CD8-positive, alpha-beta memory T cell (primary cell): ENCODE measurements at places on chromosomes 13 and 19. TPM values are rescaled to one million over a fixed set of nuclear protein-coding genes. Genes with fewer than 3 reads are reported as not detected.

The PGLYRP2 gene
- polyA plus RNA-seq = 0.49 TPM

The IZUMO4 gene
- polyA plus RNA-seq = 0.58 TPM

GRCh38 chr13:100140441-100140840, 51.5 kb downstream of the PCCA start:
- DNase-seq = no peak

DNA sequence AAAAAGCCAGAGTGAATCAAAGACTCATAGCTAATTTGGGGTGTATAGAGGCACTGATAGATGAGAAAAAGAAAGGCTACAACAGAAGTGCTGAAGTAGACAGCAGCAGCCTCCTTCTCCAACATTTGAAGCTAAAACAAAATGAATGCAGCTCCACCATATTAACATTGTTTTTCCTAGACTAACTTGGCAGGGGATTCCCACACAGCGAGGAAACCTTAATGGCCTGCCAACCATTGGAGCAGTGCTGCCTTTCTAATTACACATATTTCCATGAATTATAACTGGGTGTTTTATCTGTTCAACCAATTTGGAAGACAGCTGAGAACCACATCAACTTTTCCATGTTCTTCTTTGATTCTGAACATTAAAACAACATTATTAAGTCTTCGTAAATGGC, 478.6 kb downstream of the LIG4 start:
- DNase-seq = no peak

DNA sequence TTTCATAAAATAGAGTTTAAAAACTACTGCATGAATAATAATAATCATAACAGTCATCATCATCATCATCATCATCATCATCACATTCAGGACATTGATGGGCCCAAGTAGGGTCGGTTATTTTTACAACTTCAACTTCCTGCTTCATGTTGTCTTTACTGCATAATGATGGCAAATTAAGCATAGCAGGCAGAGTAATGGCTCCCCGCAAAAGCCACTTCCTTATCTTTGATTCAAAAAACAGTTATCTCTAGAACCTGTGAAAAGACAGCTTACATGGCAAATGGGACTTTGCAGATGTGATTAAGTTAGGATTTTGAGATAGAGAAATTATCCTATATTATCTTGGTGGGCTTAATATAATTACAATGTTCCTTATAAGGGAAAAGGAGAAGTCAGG, 792.9 kb downstream of the LIG4 start:
- no peak for DNase-seq

The IL11 gene
- not detected for polyA plus RNA-seq

- no peak for DNase-seq
Observed at GRCh38 chr19:31678421-31678820, 329.2 kb upstream of the TSHZ3 start.

DNA sequence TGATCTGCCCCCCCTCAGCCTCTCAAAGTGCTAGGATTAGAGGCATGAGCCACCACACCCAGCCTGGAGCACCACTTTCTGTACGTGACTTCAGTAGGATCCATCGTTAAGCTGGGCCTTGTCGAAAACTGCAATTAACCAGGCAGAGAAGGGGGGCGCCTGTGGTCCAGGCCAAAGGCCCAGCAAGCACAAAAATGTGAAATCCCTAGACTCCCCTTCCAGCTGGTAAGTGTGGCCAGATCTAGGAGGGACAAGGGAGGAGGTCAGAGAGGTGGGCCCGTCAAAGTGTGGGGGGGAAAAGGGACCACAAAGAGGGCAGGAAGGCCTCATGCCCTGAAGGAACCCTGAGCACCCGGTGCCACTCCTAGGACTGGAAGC, 13.8 kb downstream of the DDX39A start:
- DNase-seq = no peak

The CBY2 gene
- polyA plus RNA-seq = not detected

DNA sequence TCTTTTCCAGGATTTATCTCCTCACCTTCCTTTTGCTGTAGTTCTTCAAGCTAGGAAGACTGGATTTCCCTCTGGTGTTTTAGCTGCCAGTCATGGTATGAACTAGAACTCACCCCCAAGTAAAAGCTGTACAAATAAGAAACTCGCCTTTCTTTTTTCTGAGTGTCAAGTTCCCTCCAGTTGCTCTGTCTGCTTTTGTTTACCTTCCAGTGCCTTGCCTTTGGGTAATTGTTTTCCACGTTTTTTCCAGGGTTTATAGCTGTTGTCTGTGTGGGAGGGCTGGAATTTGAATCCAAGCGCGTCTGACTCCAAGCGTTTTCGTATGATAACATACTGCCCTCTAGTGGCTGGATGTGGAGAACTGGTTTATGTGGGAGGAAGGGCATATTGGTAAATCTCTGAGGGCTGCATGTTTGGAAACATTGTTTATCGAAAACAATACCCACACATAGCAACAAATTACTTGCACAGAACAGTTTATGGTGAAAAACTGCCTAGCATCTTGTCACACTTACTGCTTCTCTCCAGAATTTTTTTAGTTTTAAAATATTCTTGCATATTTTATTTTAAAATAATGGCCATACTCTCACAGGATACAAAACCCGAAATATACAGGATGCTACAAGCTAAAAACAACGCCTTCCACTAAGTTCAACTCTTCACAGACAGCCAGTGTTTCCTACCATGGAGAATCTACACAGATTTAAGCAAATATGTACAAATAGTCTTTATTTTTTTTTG, 19.2 kb downstream of the RCN3 start:
- DNase-seq = peak; percentile 76

GRCh38 chr13:99431927-99432608, 69.2 kb upstream of the TM9SF2 start:
- peak; percentile 63 for DNase-seq

The IZUMO2 gene
- not detected for polyA plus RNA-seq

GRCh38 chr19:406135-406781, 2.7 kb downstream of the C2CD4C start:
- peak; percentile 29 for DNase-seq

DNA sequence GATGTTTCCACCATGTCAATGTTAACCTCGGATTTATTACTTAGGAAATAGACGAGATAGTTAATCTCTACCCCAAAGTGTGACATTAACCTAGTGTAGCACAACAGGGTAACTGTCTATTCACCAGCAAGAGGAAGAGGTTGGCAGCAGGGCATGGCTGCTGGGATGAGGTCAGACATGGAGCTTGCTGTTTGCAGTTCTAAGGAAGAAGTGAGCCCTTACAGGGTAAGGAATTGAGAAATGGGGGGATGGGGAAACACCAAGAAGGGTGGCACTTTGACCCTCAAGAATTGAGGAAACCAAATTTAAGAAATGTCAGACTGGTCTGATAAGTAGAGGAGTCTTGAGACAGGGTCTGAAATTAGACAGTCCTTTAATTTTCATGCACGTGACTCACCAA, 62.4 kb downstream of the MBD3L2B start:
- DNase-seq = no peak

DNA sequence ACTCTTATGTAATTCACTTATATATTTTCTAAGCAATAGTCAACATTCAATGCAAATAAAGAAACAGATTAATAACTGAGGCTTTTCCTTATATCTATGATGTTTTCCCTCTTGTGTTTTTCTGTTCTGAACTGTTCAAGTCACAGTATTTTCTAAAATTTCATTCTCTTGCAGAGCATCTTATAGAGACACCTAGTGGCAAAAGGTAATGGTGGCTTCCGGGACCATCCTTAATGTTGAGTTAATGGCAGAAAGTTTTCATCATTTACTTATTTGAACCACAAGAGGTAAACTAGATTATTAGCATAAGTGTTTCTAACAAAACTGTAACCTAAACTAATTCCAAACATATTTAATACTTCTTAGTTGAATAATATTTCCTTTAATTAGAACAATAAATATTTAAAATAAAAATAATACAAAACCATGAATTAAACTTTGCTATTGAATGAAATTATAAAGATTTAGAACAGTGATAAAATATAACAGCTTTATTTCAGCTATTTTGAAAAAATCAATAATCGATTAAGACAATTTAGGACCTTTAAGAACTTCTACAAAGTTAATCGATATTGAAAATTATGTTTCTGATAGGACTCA, 1.7 kb upstream of the SLITRK5 start:
- no peak for DNase-seq

The ZNF541 gene
- 0.18 TPM for polyA plus RNA-seq

The FXYD7 gene
- polyA plus RNA-seq = 12.9 TPM

The PLIN5 gene
- polyA plus RNA-seq = 0.29 TPM

GRCh38 chr19:13492128-13492527, 14.2 kb downstream of the CACNA1A start:
- no peak for DNase-seq

- no peak for DNase-seq
Observed at GRCh38 chr19:47315125-47315821, 5.6 kb downstream of the C5AR1 start.

DNA sequence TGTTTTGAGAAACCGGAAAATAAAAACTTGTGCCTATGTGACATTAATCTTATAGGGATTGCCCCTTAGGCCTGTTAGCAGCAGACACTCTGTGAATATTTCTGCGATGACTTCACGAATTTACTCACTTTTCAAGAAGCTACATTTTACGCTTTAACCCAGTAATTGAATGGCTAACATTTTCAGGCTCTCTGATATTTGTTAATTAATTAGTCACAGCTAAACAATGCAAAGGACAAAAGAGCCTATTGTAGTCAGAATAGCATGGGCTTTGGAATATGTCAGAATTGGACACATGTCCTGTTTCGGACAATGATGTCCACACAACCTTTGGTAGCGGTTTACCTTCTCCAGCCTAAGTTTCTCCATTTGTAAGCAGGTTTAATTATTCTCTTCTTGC, 506.6 kb downstream of the EFNB2 start:
- no peak for DNase-seq

DNA sequence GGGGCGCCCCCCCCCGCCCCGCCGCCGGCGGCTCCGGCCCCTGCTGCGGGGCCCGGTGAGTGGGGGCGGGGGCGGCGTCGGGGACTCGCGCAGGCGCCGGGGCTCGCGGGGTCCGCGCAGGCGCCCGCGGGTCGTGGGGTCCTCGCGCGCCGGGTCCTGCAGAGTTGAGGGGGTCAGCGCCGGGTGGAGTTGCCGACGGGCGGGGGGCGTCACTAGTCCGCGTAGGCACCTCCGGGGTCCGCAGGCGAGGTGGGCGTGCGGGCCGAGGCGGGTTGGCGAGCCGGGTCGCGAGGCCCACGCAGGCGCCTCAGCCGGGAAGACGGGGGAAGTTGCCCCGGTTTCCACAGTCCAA, 365 bp downstream of the PPP6R1 start:
- peak; percentile 71 for DNase-seq

The SIGLEC10 gene
- polyA plus RNA-seq = 1.1 TPM

- DNase-seq = no peak
Observed at GRCh38 chr19:1538978-1539377, 15.1 kb downstream of the PLK5 start.

The FCGBP gene
- 2.7 TPM for polyA plus RNA-seq

- no peak for DNase-seq
Observed at GRCh38 chr19:55096061-55096701, 20.5 kb downstream of the EPS8L1 start.

- no peak for DNase-seq
Observed at GRCh38 chr19:50722201-50723013, 757 bp upstream of the CLEC11A start.

- DNase-seq = no peak
Observed at GRCh38 chr13:74977498-74977897, 504.5 kb downstream of the TBC1D4 start.

The CEACAM16 gene
- polyA plus RNA-seq = not detected

- DNase-seq = no peak
Observed at GRCh38 chr13:44542361-44542760, 33.8 kb downstream of the TSC22D1 start.
